ENCODE measurements at places on chromosomes 12 and 14.
A peak's percentile ranks its signal among the peaks of the same experiment; 100 is the strongest.

- DNase-seq: no peak
Observed at GRCh38 chr12:3950714-3951320, 77.6 kb upstream of the PARP11 start.

DNA sequence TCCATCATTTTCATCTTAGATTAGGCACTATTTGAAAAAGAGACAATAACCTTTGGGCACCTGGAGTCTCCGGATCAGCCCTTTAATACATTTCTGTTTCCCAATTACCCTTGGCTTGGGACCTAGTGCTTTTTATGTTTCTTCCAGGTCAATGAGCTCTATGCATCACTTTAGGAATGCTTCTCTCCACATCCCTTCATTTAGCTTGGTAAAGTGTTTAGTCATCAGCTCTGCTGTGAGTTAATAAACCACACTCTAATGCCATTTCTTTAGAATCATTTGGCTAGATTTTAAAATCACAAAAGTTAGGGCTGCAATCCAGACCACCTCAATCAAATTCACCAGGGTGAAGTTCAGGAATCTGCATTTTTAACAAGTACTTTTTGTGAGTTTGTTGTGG, 41.7 kb downstream of the RASSF9 start:
- no peak for DNase-seq

- peak; percentile 54 for DNase-seq
Observed at GRCh38 chr12:111686574-111687105, 787 bp downstream of the ACAD10 start.

DNA sequence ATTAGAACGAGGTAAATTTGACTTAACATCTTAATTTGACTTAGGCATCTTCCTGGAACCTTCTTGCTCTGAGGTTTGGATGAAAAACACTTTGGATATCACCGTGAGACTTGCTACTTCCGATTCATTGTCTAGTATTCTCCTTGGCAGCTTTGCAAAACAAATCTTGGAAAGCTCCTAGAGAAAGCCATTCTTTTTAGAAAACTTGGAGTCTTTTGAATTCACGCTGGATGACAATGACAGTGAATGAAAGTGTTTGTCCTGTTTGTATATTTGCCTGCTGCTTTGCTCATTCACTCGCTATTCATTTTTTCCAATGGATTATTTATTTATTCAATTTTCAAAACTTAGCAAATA, 222.1 kb upstream of the HMGA2 start:
- DNase-seq: no peak

GRCh38 chr12:124428792-124429281, 133.9 kb downstream of the RFLNA start:
- DNase-seq: no peak

DNA sequence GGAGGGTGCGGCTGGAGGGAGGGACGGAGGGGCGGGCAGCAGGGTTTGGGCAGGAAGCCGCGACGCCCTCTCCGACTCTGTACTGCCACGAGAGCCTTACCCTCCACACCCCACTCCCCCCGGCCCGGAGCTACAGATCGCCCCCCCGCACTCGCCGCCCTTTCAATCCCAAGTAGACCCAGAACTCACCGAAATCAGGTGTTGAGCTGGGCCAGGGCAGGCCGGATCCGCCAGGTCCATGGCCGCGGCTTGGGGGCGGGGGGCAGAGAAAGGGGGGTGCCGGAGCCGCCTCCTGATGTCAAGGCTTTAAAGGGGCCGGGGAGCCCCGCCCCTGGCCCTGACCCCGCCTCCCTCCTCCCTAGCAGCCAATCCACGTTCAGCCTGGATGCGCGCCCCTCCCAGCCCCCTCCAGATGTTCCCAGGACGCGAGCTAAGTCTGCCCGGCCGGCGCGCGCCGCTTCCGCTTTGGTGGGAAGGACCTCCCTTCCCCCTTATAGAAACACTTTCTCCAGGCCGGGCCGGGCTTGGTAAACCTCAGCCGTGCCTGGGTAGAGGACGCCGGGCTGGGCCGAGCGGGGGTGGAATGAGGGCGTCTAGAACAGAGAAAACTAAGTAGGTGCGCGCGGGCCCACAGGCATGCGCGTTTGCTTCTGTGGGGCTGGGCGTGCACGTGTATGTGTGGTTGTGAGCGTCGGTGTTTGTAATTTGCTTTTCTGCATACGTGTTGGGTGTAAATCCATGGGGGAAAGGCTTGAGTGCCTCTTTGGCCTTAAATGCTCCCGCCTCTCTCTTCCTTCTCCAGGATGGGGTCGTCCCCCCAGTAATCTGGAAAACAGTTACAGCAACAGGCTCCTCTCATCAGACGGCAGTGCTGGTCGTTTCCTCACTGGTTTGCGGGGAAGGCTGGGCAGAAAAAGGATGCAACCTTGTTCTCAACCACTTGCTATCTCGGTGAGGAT, at the start of gene NCKAP5L:
Gene NCKAP5L, minus strand, starts transcription at position 281 of the 959 bp plus-strand sequence. CDS start 24,369 bp downstream, outside the sequence.
- peak; percentile 97 for DNase-seq

- peak; percentile 57 for DNase-seq
Observed at GRCh38 chr12:132286912-132287311, 42.5 kb downstream of the GALNT9 start.

GRCh38 chr12:93989949-93990348, 158.4 kb upstream of the PLXNC1 start:
- peak; percentile 60 for DNase-seq

GRCh38 chr14:99280852-99281251, 8.9 kb upstream of the BCL11B start:
- DNase-seq: no peak

- DNase-seq: no peak
Observed at GRCh38 chr14:96795109-96795828, 1.9 kb upstream of the VRK1 start.

DNA sequence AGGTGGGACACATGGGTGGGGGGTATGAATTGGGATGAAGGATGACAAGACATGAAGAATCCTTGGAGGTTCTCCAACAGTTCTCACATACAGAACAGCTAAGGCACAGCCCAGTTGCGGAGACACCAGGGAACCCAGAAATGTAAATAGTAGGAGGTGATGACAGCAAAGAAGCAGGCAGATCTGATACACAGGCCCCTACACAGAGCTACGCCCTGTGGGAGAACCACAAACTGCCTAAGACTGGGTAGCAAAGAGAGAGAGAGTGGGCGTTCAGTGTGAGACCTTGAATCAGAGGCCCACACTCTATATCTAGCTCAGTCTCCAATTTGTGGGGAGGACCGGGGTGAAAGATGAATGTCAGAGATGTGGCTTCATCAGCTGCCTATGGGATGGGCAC, 9.5 kb upstream of the NUMB start:
- DNase-seq: no peak

- no peak for DNase-seq
Observed at GRCh38 chr12:95205016-95205624, 12.1 kb downstream of the FGD6 start.

GRCh38 chr12:42360747-42361403, 34.9 kb downstream of the PPHLN1 start:
- DNase-seq: no peak

- DNase-seq: peak; percentile 83
Observed at GRCh38 chr12:90945070-90945649, 9.8 kb downstream of the CCER1 start.

GRCh38 chr12:117069926-117070900, 29.0 kb downstream of the TESC start:
- DNase-seq: no peak

DNA sequence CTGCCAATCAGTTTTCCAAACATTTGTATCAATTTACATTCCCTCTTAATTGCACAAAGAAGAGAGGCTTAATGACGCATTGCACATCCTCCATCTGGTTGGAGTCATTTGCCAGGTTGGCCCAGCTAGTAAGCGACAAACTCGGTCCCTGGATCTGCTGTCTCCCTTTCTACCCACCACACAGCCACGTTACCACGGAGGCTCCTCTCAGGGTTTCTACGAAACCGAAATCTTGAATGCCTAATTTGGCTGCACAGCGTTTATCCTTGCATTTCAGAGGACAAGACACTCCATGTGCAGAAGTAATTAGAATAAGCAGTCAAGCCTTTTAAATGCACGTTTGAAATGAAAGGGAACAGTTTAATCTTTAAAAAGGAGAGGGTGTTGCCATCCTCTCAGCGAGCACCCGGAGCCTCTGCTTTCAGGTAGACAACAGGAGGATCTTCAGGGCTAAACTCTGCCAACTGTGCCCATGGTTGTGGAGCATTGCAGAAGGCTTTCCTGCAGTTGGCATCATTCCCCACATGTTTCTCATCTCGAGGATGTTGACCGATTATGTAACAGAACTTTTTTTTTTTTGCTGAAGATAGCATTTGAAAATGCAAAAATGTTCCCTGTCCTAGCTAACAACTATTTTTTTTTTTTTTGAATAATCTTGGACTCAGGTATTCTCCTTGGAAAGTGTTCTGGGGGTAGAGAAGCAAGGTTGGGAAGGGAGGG, 37.8 kb downstream of the SLC24A4 start:
- no peak for DNase-seq

- DNase-seq: no peak
Observed at GRCh38 chr14:94601884-94602391, 10.3 kb upstream of the SERPINA3 start.

- DNase-seq: no peak
Observed at GRCh38 chr12:104000807-104001434, 35.2 kb downstream of the TDG start.

- DNase-seq: peak; percentile 64
Observed at GRCh38 chr12:131487388-131488124, 223.3 kb upstream of the SFSWAP start.

- no peak for DNase-seq
Observed at GRCh38 chr14:104965561-104966231, 12.5 kb downstream of the AHNAK2 start.

DNA sequence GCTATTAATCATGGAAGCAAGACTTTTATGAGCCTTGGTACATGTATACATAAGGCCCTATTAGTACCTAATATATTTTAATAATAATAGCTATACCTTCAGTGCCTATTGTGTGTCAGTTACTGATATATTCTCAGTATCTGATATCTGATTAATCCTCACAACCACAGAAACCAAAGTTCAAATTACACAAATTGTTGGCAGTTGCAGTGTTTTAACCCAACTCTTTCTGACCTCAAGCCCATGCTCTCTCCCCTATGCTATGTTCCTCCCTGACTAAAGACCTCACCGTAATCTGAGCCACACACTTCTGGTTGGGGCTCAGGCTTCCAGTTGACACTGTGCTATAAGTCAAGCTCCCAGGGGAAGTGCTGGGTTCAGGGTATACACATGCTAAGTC, 214.4 kb downstream of the SPTSSA start:
- DNase-seq: no peak

GRCh38 chr12:91951571-91951970, 194.1 kb downstream of the BTG1 start:
- no peak for DNase-seq

All from DMS53 (cell line).